ENCODE measurements at places on chromosomes 5 and 9. TPM values are rescaled to one million over a fixed set of nuclear protein-coding genes. Genes with fewer than 3 reads are reported as not detected.

Gene KIF24
- total RNA-seq, result 6.9 TPM

Gene GPRIN1
- total RNA-seq, result 7.2 TPM

- H3K27me3 ChIP-seq, result no peaks in the 10 kb centered on the region
- H3K36me3 ChIP-seq, result no peaks in the 10 kb centered on the region
- peaks cover 12% of the 10 kb centered on the region for H3K4me1 ChIP-seq
- no peak overlapping the region for H3K27ac ChIP-seq
- H3K4me3 ChIP-seq, result peak overlapping the region; percentile 71
- no peak for DNase-seq
Observed at GRCh38 chr5:176608937-176609723, 826 bp downstream of the GPRIN1 start.

Gene SELENOP
- total RNA-seq, result 5.3 TPM

- no peaks in the 10 kb centered on the region for H3K27me3 ChIP-seq
- no peaks in the 10 kb centered on the region for H3K36me3 ChIP-seq
- DNase-seq, result no peak
- H3K27ac ChIP-seq, result 0 out of 2 replicates have a peak overlapping the region, but pooled peaks have one; percentile 2
- 0 out of 2 replicates have a peak, but pooled peaks cover 15% of the 10 kb centered on the region for H3K4me1 ChIP-seq
Observed at GRCh38 chr9:75993434-75993833, 103.0 kb downstream of the PCSK5 start.

GRCh38 chr5:98771382-98772109, 1.9 kb upstream of the RGMB start:
- H3K36me3 ChIP-seq, result no peaks in the 10 kb centered on the region
- H3K27ac ChIP-seq, result peak overlapping the region; percentile 34

DNA sequence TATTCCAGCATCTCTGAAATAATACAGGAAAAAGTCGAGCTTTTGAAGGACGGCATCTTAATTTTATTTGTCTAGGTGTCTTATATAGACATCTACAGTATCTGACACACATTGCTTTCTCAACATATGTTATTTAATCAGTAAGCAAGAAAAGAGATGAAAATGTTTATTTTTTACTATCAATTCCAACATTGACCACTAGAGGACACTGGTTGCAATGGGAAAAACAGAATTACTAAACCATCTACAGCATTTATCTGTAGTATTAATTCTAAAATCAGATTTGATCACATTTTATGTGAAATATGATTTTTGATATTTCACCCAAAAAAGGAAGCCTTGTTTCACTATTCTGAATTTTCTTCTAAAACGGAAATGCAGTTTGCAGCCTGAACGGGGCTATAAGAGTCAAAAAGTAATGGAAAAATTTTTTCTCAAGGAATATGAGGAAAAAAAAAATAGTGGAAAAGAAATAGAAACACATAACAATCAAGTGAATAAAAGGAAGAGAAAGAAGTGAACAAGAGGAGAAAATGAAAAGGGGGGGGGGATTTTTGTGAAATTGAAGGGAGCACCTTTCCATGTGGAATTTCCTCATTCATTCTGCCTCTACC, 98.6 kb downstream of the OSTF1 start:
- 0 out of 2 replicates have a peak, but pooled peaks cover 5% of the 10 kb centered on the region for H3K4me1 ChIP-seq
- H3K36me3 ChIP-seq, result no peaks in the 10 kb centered on the region
- no peaks in the 10 kb centered on the region for H3K27me3 ChIP-seq
- no peak overlapping the region for H3K27ac ChIP-seq

Gene ANKDD1B
- 0.20 TPM for total RNA-seq

DNA sequence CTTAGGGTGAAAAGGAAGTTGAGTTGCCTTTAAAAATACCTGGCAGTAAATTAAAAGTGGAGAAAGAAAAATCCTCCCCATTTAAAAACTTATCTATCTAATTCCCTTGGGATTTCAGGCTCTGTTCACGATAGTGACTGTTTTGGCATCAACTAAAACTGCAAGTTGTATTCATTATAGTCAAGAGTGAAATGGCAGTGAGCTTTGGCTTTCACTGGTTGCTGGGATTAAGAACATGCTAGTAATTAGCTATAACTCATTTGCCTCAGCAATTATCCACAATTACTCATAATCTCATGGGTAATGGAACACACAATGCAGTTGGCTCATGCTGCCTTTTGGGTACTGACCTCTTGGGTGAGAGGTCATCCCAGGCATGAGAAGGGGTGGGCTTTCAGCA, 250.1 kb downstream of the GAS1 start:
- no peak for DNase-seq
- no peaks in the 10 kb centered on the region for H3K36me3 ChIP-seq
- H3K4me3 ChIP-seq, result no peak overlapping the region
- H3K27me3 ChIP-seq, result no peaks in the 10 kb centered on the region

Gene PCDHGB5
- total RNA-seq, result not detected

Gene BTNL9
- total RNA-seq, result not detected

Gene MROH2B
- not detected for total RNA-seq
